ENCODE measurements at places on chromosomes 3 and 15.

DNA sequence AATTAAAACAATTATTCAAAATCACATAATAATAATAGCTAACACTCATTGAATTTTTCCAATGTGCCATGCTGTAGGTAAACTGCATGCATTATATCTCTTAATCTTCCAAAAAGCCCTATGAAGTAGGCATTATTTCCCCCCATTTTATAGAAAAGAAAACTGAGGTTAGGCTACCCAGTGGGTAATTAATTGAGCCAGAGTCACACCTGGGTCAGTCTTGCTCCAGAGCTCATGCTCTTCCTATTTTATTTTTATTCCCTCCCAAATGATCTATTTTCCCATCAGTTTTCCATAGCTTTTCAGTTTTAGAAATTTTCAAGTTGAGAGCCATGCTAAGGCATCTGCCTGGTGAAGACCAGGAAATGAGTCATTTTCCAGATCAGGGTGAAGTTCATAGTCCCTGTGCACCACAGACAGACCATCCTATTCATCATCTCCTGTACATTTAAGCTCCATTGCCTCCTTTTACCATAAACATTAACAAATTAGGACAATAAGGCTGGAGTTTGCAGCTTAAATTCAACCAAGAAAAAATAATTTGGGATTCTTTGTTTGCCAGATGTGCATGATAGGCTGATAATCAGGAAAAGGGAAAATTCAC is 417.3 kb downstream of the OTOL1 start:
- DNase-seq: no peak
- H3K4me1 ChIP-seq: no peaks in the 10 kb centered on the region
- no peak overlapping the region for H3K27ac ChIP-seq
- H3K27me3 ChIP-seq: no peaks in the 10 kb centered on the region
- no peaks in the 10 kb centered on the region for H3K36me3 ChIP-seq

DNA sequence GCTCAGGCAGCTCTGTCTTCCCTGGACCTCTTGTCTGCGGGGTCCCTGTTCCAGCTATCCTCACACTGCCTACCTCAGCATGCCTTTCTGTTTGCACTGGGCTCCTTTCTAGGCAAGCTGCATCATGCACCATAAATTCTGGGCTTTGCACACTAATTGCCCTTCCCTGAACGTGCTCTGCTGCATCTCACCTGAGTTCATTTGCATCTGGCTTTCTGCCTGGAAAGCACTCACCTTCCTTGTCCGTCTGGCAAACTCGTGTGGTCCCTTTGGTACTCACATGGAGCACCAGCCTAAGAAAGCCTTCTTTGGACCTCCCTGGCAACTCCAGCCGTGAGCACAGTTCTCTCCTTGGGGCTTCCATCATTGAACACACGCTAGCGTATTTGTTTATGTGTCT is 365.6 kb downstream of the SV2B start:
- H3K27me3 ChIP-seq: peaks cover 2% of the 10 kb centered on the region
- no peak overlapping the region for H3K4me3 ChIP-seq
- DNase-seq: no peak
- peaks cover 21% of the 10 kb centered on the region for H3K4me1 ChIP-seq
- H3K36me3 ChIP-seq: no peaks in the 10 kb centered on the region
- H3K27ac ChIP-seq: no peak overlapping the region

DNA sequence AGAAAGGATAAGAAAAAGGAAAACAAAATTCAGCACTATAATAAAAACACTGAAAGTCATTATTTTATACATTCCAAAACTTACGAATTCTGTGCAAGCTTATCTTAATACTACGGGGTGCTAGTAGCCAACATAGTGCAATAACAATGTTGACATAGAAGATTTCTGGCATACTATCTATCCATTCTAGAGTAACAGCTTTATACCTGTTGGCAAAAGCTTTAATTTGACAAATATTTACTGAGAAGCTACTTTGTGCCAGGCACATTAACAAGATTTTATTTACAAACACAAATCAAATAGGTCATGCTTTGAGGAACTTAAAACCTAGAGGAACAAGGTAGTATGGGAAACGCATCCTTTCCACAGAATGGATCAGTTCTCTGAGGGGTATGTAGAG is 1.1 kb downstream of the ACKR4 start:
- no peak overlapping the region for H3K4me3 ChIP-seq
- no peaks in the 10 kb centered on the region for H3K27me3 ChIP-seq
- peaks cover 33% of the 10 kb centered on the region for H3K36me3 ChIP-seq
- H3K27ac ChIP-seq: no peak overlapping the region

GRCh38 chr15:88920186-88920891 is 7.2 kb upstream of the MFGE8 start:
- peaks cover 20% of the 10 kb centered on the region for H3K4me1 ChIP-seq
- no peak overlapping the region for H3K4me3 ChIP-seq
- H3K27ac ChIP-seq: no peak overlapping the region
- no peaks in the 10 kb centered on the region for H3K36me3 ChIP-seq
- H3K27me3 ChIP-seq: peaks cover 4% of the 10 kb centered on the region
- no peak for DNase-seq

- H3K4me1 ChIP-seq: peaks cover 2% of the 10 kb centered on the region
- H3K4me3 ChIP-seq: no peak overlapping the region
- no peak overlapping the region for H3K27ac ChIP-seq
- DNase-seq: no peak
- no peaks in the 10 kb centered on the region for H3K36me3 ChIP-seq
These were observed 14.4 kb upstream of the CLDN1 start for GRCh38 chr3:190336516-190337189.

- peaks cover 7% of the 10 kb centered on the region for H3K27me3 ChIP-seq
- no peak overlapping the region for H3K4me3 ChIP-seq
- DNase-seq: no peak
- H3K4me1 ChIP-seq: peaks cover 12% of the 10 kb centered on the region
- no peak overlapping the region for H3K27ac ChIP-seq
These were observed 135.0 kb downstream of the NFKBIZ start for GRCh38 chr3:101984356-101984755.
